GM12892 (cell line): ENCODE measurements at places on chromosomes 7 and 10.

DNA sequence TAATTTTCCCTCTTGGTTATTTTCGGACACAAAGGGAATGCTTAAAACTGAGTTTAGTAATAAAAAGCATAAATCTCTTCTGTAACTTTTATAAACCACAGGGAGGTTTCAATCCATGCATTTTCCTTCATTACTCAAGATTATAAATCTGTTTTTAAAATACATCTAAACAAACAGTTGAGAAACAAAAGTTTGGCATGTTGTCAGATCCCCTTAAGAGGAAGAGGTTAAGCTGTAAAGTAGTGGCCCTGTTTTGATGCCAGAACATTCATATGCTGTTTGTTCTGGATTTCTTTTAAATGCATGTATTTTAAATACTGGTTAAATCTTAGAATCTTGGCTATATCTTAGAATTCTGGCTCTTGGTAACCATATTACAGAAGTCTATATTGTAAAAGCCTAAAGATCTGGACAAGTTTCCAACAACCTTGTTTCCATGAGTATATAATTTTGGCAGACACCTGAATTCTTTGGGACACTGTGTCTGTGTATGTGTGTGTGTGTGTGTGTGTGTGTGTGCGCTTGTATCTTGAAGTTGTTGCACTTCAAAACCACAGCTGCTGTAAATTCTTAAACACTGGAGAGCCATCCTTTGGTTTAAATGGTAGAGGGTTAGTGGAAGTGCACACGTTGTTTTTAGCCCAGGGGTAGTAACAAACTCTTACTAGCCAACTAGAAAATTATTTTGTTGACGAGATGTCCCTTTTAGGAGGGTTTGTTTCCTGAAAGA is 6.8 kb upstream of the SEMA4G start:
- no peak for DNase-seq

- no peak for DNase-seq
These were observed 170.3 kb downstream of the USP6NL start for GRCh38 chr10:11441151-11441535.

DNA sequence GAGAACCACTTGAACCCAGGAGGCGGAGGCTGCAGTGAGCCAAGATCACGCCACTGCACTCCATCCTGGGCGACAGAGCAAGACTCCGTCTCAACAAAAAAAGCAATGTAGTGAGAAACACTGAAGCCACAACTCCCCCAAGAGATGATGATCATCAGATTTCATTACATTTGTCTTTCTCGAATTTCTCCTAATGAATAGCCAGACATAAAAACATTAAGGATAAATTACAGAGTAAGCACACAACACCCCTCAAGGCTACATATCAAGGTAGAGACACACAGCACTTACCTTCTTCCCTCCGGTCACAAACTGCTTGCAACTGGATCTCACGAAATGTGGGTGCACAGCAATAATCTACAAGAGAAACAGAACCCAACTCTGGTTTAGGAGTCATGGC is 91.5 kb downstream of the VPS41 start:
- no peak for DNase-seq

- DNase-seq = no peak
These were observed 64.9 kb downstream of the INSIG1 start for GRCh38 chr7:155362380-155363145.

DNA sequence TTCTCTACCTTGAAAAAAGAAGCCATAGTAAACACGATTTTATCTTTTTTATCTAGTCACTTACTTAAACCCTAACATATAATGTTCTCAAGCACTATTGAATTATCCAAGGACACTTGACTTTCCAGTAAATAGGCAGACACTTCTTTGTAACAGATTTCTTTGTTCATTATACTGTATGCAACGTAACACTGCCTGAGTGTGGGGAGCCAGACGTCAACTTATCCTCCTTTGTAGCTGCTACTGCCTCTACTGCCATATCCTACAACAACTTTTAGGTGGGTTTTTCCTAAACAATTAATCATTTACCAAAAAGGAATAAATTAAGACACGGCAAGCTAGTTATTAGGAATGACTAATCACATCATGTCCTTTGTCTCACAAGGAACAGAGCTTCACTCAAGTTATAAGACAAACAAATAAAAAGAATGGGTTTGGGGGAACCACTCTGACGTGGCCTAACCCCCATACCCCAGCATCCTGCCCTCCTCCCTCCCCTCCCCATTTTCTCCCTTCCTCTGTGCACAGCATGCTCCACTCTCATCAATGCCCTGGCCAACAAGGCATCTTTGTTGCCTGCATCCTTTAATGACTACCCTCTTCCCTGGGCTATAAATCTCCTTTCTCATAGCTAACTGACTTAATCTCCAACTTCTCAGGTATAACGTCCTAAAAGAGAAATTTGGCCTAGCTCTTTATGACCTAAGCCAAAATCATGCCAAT is 43.3 kb downstream of the DOCK4 start:
- DNase-seq = no peak

DNA sequence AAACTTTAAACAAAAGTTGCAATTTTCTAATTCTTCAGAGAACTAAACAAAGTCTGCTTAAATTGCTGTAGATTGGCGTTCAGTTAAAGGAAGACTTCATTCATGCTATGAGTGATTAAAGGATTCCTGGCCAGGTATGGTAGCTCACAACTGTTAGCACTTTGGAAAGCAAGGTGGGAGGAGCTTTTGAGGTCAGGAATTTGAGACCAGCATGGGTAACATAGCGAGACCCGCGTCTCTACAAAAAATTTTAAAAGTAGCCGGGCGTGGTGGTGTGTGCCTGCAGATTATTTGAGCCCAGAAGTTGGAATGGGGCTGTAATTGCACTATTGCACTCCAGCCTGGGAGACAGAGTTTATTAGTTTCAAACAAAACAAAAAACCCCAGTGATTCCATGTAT is 13.5 kb upstream of the SCRN1 start:
- no peak for DNase-seq

DNA sequence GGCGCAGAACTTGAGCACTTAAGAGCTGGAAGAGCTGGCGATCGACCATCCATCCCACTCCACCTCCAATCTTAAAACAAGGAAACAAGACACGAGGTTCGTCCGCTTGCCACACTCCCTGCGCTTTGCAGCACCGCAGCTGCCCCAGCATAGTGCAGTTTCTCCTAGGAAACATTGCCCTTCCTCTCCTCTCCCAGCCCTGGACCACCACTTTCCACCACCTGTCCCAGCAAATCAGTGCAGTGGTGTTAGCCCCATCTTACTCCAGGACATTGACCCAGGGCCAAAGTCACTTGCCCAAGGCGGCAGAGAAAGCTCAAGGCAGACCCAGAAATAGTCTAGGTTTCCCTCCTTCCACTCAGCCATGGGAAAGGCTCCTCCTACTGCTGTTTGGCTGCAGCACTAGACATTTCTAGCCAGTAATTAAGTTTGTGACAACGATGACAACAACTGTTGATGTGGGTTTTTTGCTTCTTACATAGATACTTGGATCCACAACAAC is 1.5 kb upstream of the PARD3 start:
- DNase-seq = no peak

DNA sequence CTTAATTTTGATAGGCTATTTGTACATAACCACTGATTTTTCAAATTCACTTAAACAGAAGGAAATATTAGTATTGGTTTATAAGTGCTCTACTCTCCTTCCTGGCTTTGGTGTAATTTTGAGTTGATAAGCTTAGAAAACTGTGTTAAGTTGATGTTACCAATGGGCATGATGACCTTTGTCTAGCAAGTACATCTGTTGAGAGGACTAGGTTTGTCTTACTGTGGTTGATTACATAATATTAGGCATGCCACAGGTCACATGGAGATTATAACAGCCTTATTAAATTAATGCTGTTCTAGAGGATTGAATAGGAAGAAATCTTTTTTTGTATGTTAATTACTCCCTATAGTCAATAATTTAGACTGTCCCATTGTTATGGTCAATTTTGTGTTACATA is 27.0 kb downstream of the CYP2C18 start:
- no peak for DNase-seq

DNA sequence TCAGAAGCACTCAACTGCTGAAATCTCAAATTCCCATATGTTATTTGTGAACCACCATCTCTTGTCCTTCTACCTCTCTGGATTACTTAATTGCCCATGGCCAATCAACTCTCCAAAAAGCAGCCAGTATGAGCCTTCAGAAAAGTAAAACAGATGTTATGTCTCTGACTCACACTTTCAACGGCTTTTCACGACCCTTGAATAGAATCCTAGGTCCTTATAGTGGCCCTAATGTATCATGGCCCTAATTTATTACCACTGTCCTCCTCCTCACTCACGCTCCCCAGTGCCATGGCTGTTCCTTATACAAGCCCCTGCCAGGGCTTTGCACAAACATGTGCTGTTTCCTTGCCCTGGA is 20.0 kb downstream of the ZNF438 start:
- no peak for DNase-seq
